ENCODE measurements at places on chromosomes 11 and 22. TPM values are rescaled to one million over a fixed set of nuclear protein-coding genes. Genes with fewer than 3 reads are reported as not detected.

GRCh38 chr22:28245579-28246224 lies 326.6 kb upstream of the PITPNB start:
- no peak for DNase-seq

- DNase-seq: no peak
These were observed 107.5 kb downstream of the NAV2 start for GRCh38 chr11:19820100-19820499.

DNA sequence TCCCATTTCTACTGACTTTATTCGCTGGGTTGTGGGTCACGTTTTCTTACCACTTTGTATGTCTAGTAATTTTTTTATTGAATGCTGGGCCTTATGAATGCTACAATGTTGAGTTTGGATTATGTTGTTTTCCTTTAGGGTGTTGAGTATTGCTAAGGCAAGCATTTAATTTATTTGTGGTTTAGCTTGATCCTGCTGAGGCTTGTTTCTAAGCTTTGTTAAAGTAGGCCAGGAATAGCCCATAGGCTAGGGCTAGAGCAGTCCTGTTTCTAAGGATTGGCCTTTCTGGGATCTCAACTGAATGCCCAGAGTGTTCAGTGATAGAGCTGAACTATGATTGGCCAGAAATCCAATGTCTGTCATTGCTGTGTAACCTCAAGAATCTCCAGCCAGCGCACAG lies 56.1 kb upstream of the LDLRAD3 start:
- DNase-seq: no peak

FREY1 gene
- total RNA-seq: 0.99 TPM

DNA sequence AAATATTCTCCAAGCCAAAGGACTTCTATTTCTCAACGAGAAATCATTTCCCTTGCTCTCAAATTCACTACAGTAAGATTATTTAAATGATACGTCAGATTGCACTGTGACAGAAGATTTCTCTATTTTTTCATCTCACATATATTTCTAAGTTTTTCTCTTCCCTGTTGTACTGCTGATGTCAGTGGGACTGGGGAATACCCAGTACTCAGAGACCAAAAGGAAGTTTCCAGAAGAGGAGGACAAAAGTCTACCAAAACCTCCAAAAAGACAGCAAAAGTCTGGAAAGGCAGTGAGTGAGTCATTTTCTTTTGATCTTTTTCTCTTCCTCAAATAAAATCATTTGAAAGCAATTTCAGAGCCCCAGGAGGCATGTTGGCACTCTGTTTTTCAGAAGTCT lies 149.8 kb upstream of the PITPNB start:
- no peak for DNase-seq

DNA sequence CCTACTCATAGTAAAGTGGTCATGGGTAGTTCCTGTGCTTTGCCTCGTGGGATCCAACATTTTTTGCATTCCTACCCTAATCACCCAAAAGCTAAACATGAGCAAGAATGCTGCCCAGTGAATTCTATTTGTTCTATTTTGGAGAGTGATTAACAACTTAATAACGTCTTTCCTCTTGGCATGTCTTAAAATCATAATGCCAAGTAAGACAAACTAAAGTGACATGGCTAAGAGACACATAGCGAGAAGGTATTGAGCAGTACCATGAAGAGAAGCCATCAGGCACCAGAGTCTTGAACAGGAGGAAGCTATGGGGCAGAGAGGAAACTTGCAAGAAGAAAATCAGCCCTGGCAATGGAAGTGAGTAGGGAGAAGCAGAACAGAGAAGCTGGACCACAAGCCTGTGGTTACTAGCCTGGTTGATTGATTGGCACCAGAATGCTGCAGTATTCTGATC lies 32.0 kb downstream of the EXPH5 start:
- DNase-seq: no peak

All from neural progenitor cell (in vitro differentiated cells).